ENCODE measurements at places on chromosomes 16 and 17.

DNA sequence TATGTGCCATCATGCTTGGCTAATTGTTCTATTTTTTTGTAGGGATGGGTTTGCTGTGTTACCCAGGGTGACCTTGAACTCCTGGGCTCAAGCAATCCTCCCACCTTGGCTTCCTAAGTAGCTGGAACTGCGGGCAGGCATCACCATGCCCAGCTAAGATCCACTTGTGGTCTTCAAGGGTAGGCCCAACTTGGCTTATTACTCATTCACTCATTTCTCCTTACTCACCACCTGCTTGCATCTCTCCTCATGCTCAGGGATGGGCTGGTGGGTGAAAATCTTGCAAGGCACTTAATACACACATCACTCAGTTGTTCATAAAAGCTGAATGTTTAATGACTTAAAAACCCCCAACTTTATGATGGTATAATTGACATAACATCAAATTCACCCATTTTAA lies 207.8 kb downstream of the SHISA9 start:
- no peak for DNase-seq

DNA sequence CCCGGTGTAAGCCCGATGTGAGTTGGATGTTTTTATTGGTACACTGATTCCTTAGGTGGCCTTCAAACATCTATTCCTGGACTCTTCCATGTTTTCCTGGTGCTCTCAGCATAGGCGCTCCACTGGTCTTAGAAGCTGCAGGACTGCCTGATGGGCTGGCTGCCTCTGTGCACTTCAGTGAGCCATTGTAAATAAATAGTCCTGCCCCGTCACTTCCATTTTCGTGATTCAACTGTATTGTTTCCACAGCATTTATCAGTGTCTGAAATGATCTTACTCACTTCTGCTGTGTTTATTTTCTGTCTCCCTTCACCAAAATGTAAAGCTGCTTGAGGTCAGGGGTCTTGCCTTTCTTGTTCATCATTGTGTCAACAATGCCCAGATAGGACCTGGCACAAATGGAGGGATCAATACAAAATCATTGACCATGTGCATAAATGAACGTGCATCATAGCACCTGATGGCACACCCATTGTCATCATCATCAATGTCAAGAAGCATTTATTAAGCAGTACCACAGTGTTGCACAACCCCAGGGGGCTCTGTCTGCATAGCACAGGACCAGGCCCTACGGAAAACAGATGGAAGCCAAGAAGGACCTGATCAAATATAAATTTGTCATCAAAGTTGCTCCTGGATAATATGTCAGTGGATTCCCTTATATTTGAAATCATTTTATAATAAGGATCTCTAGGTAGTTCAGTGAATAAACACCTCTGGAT lies 66.6 kb upstream of the CPHXL start:
- DNase-seq: no peak

DNA sequence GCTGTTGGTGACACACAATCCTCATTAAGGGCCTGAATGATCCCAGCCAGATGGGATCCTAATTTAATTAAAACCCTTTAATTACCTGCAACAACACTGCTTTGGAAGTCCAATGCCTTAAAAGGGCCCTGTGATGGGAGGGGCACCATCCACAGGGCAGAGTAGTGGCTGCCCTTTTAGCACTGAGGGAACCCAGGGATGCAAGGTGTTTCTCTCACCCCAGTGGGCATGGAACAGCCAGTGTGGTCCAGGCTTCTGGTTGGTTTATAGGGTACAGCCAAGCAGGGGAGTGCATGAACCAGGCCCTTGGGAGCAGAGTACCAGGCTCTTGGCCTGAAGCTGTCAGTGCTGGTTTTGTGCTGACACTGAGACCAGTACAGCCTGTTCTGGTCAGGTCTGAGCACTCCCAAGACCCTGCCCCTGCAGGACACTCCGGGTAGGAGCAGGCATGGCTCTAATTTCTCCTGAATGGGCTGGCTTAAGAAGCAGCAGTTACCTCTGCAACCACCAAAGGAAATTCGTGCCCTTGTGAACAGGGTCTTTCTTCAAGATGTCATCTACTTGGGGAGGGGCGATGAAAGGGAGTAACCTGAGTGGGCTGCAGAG lies 9.9 kb downstream of the NXPH3 start:
- no peak for DNase-seq

DNA sequence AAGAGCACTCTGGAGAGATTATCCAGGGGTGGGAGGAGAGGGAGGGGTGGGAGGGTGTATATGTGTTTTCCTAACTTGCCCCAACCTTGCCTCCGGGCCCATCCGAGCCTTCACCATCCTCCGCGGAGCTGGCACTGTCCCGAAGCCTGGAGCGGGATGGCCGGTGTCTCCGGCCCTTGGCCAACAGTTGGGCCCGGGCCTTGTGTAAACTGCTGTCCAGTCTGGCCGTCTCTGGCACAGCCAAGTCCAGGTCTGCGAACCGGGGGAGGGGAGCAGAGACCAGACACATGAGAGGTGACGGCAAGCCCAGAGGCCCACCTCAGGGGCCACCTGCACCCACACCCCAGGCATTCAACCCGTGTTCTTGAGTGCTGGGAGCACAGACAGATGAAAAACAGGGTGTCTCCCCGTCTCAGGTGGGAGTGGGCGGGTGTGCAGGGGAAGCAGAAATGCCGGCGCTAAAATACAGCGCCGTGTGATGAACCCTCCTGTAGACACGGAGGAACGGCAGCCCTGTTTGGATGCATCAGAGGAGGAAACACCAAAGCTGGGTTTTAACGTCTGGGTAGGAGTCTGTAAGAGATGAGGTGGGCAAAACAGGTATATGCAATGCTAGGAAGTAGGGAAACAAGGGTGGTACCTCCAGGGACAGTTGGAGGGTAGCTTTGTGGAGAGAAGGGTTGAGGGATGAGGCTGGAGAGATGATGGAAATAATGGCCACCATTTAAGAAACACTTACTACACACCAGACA lies 11.7 kb downstream of the SAMD14 start:
- no peak for DNase-seq

GRCh38 chr16:24991349-24991748 lies 23.8 kb downstream of the ARHGAP17 start:
- DNase-seq: no peak

DNA sequence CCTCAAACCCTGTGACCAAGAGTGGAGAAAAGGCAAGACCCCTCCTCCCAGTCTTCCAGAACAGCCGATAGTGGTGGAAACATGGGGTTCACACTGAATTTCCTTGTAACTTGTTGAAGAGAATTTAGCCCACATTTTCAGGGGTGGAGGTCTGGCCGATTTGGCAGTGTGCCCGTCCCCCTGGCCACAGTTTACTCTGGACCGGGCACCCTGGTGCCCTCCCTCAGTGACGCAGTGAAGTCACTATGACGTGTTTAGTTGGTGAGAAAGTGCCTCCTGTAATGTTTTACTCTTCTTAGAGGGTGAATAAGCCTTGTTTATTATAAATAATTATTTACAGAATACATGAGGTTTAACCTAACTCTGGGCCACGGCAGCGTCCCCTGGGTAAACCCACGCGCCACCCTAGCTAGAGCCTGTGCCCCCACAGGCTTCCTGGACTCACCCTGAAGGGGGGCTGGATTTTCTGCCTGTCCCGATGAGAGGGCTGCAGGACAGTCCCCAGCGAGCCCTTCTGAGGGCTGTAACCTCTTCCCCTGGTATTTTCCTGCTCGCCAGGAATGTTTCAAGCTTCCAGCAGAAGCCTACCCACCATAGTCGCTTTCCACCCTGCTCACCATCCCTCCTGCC lies 316.9 kb downstream of the SEC14L1 start:
- DNase-seq: no peak

GRCh38 chr16:9780831-9781230 lies 401.4 kb downstream of the GRIN2A start:
- no peak for DNase-seq

DNA sequence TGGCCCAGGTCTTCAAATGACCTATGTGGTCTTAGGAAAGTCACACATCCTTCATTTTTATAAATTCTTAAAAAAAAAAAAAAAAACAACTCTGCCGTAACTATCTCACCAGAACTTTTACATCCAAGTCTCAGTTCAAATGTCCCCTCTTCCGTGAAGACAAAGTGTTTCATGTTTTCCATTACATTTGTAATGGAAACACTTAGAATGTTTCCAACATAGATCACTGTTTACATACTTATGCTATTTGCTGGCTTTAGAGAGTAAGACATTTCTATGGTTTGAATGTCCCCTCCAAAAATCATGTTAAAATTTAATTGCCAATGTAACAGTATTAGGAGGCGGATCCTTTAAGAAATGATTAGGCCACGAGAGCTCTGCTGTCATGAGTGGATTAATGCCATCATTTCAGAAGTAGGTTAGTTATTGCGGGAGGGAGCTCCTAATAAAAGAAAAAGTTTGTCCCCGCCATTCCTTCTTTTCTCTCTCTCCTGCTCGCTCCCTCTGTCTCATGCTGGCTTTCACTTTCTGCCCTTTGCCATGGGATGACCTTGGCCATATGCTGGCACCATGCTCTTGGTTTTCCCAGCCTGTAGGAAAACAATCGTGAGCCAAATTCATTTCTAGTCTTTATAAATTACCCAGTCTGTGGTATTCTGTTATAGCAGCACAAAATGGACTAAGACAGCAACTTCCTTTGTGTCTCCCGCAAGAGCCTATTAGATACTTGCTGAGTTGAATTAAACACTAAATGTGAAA lies 887.8 kb upstream of the SOX9 start:
- DNase-seq: no peak

DNA sequence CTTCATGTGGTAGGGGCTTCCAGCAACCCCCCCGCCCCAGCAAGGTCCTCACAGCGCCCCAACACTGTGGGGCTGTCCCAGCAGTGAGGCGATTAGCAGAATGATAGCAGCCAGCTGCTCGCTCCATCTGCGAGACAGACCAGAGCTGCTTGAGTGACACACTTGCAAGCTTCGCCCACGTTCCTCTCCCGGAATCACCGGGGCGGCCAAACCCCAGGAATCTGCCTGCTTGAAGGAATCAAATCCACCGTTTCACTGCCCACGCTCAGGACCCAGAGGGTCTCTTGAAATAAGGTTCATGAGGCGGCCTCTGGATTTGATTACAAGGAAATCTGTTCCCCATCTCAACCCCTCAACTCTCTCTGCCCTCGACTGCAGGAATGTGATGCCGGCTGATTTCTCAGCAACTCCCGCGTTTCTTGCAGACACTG lies 356.0 kb downstream of the C16orf95 start:
- no peak for DNase-seq

DNA sequence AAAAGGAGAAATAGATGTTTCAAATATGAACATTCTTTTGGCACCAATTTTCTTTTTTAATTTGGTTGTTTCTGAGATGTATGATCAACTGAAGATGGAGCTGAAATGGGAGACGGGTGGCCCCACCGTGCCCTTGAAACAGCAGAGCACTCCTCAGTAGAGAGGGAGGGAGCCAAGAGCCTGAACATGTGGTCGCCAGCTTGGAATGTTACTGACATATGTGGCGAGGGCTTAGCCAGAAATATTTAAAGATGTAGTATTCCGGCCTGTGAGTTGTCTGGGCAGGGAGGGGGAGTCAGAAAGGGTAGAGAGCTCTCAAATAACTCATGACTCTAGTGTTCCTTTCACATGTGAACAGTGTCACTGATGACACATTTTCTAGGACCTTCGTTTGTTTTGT lies 13.3 kb upstream of the MRC2 start:
- no peak for DNase-seq

DNA sequence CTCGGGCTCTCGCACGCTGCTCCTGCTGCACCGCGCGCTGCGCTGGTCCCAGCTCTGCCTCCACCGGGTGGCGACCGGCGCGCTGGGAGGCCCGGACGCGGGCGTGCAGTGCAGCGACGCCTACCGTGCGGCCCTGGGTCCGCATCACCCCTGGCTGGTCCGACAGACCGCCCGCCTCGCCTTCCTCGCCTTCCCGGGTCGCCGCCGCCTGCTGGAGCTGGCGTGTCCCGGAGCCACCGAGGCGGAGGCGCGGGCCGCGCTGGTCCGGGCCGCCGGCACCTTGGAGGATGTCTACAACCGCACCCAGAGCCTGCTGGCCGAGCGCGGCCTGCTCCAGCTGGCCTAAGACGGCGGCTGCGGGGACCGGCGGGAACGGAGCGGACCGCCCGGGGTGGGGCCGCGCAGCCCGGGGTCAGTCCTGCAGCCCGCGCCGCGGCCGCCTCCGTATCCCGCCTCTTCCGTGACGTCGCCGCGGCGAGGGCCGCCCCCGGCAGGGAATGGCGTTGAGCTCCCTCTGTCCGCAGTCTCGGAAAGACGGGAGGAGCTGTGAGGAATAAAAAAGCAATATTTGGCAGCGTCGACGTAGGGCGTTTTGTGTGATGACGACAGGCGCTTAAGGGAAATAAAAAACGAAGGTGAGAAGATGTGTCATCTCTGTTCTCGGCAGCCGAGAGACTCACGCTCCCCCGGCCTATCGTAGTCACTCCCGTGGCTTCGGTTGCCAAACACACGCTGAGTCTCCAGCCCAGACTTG lies 1.4 kb downstream of the GLTPD2 start:
- peak; percentile 55 for DNase-seq

GRCh38 chr16:74596586-74596985 lies 10.3 kb downstream of the GLG1 start:
- no peak for DNase-seq

DNA sequence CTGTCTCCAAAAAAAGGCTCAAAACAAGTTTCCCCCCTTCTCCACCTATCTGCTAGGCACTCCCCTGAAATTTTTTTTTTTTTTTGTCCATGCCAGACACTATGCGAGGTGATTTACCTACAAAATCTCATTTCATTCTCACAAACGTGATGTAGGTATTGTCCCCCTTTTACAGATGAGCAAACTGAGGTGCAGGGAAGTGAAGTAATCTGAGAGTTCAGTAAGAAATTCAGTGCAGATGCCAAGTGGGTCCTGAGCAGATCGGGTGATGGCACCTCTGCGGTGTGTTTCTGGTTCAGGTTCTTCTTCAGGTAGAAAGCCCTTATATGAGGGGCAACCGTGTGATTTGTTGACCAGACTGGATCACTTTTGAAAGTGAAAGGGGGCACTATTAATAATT lies 9.7 kb downstream of the TBKBP1 start:
- no peak for DNase-seq

- no peak for DNase-seq
Observed at GRCh38 chr17:48663134-48663924, 37.2 kb upstream of the HOXB9 start.

GRCh38 chr17:57609125-57609877 lies 135.8 kb downstream of the CCDC182 start:
- DNase-seq: no peak

DNA sequence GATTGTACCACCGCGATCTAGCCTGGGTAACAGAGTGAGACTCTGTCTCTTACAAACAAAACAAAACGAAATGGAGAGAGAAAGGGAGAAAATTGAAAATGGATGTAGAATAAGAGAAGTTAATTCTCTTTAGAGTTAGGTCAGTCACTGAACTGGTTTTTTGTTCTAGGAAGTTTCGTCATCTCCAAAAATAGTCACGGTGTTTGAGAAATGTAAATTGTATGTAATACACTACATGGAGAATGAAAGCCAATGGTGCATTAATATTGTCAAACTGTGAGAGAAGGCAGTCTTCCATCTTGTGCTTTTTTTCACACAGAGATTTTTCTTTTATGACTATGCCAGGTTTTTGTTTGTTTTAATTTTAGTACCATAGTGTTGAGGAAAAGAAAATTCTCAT lies 145.9 kb downstream of the BCAS3 start:
- DNase-seq: no peak

GRCh38 chr16:23795378-23795777 lies 40.4 kb upstream of the PRKCB start:
- DNase-seq: no peak

Data from activated naive CD8-positive, alpha-beta T cell treated with anti-CD3 and anti-CD28 coated beads, Interleukin-2, amount 50 U/mL, for 16 hours (primary cell).